NCI-H345 (cell line): ENCODE measurements at places on chromosomes 16 and 17.

DNA sequence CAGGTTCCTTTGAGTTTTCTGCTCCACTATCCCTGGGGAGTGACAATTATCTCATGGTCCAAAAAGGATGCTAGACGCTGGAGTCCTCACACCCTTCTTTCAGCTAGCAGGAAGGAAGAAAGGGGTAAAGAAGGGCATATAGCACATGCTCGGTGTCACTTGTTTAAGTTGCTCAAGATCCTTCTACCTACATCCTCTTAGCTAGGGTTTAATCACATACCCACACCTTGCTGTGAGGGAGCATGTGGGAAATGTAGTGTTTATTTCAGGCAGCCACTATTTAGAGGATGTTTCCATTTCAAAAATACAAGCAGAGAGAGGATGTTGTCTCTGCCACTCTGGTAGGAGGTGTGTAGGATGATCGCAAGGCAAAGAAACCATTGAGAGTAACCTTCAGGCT lies 4.5 kb downstream of the PRKCB start:
- DNase-seq: no peak

DNA sequence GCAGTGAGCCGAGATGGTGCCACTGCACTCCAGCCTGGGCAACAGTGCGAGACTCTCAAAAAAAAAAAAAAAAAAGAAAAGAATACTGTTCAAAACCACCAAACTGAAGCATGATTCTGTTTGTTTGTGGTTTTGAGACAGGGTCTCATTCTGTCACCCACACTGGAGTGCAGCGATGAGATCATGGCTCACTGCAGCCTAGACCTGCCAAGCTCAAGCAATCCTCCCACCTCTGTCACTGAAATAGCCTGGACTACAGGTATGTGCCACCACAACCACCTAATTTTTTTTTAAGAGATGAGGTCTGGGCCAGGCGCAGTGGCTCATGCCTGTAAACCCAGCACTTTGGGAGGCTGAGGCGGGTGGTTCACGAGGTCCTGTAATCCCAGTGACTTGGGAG lies 4.3 kb downstream of the SUMO2 start:
- no peak for DNase-seq

DNA sequence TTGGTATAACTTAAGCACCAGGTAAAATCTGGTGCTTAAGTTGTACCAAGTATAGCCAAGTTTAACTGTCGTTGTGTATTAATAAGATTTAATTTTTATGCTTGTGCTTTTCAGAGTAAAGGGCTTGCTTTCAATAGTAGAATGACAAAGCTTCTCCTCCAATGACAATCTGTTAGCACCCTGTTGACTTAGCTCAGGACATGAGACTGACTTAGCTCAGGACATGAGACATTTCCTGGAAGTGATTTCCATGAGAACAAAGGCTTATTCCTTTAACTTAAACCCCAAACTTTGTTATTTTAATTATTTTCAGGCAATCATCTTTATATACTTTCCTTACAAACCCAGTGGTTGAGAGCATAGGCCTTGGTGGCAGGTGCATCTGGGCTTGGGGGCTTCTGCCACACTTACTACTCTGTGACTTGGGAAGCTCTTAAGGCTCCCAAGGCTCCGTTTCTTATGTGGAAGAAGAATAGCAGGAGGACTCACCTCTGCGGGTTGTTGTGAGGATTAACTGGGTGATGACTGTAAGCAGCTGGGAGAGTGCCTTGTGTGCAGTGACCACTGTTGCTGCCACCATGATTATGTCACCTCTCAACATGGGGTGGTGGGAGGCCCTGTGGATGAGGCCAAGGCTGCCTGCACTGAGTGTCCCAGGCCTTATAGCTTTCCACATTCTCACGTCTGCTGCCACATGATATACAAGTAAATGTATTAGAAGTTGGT lies 59.4 kb upstream of the CMIP start:
- no peak for DNase-seq

- DNase-seq: no peak
These were observed 1.6 kb downstream of the RAB11FIP4 start for GRCh38 chr17:31392856-31393748.

- DNase-seq: no peak
These were observed 109.5 kb upstream of the NLRP1 start for GRCh38 chr17:5693821-5694220.

DNA sequence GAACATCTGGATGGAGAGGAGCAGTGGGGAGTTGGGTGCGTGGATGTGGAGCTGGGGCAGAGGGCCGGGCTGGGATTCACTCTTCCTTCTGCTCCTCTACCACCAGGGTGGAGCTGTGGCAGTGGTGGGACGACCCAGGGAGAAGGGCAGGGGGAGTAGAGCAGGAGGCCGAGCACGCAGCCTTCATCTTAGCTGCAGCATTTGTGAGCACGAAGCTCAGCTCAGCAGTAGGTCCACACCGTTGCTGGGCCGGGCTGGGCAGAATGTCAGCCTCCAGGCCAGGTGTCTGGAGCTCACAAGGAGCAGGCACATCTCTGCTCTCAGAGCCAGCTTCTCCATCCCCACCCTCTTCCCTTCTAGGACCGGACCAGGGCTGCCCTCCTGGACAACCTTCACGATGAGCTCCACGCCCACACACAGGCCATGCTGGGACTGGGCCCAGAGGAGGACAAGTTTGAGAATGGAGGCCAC lies 55.7 kb downstream of the OR1D5 start:
- DNase-seq: no peak

GRCh38 chr17:33982909-33983308 lies 272.2 kb upstream of the CCL2 start:
- no peak for DNase-seq

- DNase-seq: no peak
These were observed 42.1 kb upstream of the BHLHA9 start for GRCh38 chr17:1227917-1228780.

GRCh38 chr17:73695035-73695738 lies 50.9 kb upstream of the SDK2 start:
- DNase-seq: peak; percentile 68

GRCh38 chr16:69326172-69326873 lies 4.1 kb downstream of the PDF start:
- DNase-seq: no peak

GRCh38 chr16:89748076-89748475 lies 26.7 kb downstream of the ZNF276 start:
- no peak for DNase-seq

DNA sequence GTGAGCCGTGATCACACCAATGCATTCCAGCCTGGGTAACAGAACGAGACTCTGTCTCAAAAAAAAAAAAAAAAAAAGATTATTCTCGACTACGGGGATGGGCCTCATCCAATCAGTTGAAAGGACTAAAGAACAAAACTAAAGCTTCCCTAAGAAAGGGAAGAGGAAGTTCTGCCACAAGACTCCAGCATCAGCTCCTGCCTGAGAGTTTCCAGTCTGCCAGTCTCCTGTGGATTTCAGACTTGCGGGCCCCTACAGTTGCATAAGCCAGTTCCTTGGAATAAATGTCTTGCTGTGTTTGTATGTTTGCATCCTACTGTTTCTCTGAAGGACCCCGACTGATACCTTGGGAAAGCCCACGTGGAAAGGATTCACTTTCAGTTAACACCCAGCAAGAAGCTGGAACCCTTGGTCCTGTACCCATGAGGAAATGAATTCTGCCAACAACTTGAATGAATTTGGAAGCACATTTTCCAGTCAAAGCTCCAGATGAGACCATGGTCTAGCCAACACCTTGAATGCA lies 26.3 kb upstream of the FZD2 start:
- no peak for DNase-seq

DNA sequence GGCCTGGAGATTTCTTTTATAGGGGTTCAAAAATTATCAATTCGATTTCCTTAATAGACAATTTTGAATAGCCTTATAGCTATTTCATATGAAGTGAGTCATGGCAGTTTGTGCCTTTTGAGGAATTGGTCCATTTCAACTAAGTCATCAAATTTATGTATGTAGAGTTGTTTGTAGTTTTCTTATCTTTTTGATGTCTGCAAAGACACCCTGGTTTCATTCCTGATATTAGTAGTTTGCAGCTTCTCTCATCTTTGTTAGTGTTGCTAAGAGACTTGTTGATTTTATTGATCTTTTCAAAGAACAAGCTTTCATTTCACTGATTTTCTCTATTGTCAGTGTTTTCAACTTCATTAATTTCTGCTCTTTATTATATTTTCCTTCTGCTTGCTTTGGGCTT lies 44.2 kb downstream of the N4BP1 start:
- no peak for DNase-seq

DNA sequence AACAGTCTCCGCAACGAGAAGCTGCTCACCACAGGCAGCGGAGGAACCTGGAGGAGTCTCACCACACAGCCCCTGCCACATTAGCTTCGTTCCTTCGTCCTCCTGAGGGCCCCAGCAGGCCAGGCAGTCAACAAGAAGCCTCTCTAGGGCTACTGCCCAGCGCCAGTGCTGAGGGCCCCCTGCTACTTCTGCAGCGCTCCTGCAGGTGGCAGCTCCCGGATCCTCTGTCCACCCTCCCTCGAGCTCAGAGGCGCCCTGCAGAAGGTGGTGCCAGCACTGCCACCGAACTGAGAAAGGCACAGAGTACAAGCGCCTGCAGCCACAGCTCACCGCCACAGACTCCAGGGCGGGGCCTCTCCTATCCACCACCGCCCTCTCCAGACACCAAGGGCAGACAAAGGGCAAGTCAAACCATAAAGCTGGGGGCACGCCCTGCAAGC lies 27.3 kb downstream of the KDM8 start:
- DNase-seq: no peak

- DNase-seq: no peak
These were observed 4.3 kb downstream of the CEP131 start for GRCh38 chr17:81218459-81218858.

GRCh38 chr17:68498479-68499326 lies 13.5 kb upstream of the PRKAR1A start:
- no peak for DNase-seq

GRCh38 chr16:70696952-70697593 lies 11.2 kb upstream of the MTSS2 start:
- no peak for DNase-seq

- DNase-seq: no peak
These were observed 40.4 kb upstream of the DNAH17 start for GRCh38 chr17:78617511-78618061.

DNA sequence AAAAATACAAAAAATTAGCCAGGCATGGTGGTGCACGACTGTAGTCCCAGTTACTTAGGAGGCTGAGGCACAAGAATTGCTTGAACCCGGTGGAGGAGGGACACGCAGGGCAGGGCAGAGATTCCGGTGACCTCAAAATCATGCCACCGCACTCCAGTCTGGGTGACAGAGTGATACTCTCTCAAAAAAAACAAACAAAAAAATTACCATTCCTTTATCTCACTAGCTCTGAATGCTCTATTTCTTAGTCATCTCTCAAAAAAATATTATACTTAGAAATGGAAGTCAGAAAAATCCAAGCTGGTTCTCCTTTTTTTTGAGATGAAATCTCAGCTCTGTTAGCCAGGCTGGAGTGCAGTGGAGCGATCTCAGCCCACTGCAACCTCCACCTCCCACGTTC lies 40.8 kb downstream of the SPOP start:
- no peak for DNase-seq

DNA sequence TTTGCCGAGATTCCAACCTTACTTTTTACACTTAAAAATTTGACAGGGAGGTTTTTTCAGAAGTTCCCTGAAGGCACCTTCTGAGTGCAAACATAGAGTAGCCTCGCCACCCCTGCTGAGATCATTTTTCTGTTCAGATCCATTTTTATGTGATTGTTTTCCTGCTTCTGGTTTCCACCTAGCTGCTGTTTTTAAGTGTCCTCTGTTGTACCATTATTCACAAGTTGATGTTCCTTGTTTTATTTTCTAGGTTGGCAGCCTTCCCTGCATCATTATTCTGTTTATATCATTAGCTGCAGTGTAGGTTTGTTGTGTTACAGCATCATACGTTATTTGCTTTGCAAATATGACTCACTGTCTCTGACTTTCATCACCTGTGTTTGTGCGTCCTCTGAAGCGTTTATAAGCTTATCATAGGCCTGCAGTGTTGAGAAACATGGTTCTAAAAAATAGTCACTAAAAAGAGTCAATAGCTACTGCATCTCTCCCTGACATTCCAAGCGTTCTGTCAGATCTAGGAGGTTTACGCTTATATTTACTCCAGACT lies 116.9 kb upstream of the CLEC3A start:
- DNase-seq: peak; percentile 75

- DNase-seq: no peak
These were observed 253.3 kb upstream of the FOXF1 start for GRCh38 chr16:86256995-86257394.

DNA sequence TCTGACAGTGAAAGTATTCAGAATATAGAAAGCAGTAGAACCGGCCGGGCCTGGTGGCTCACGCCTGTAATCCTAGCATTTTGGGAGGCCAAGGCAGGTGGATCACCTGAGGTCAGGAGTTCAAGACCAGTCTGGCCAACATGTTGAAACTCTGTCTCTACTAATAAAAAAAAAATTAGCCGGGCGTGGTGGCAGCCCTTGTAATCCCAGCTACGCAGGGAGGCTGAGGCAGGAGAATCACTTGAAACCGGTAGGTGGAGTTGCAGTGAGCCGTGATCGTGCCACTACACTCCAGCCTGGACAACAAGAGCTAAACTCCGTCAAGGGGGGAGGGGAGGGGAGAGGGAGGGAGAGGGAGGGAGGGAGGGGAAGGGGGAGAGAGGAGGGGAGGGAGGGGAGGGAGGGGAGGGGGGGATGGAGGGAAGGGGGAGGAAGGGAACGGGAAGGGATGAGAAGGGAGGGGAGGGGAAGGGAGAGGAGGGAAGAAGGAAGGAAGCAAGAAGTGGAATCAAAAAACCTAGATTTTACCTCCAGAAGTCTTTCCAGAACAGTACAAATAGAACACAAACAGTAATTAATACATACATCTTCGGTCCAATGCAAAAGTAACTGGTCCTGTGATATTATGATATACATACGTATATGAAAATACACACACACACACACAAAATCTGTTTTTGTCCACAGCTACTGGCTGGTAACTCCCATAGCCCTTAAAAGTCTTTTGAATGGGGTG lies 10.9 kb upstream of the NT5C start:
- DNase-seq: no peak

GRCh38 chr17:13426991-13427390 lies 174.7 kb downstream of the HS3ST3A1 start:
- no peak for DNase-seq

- no peak for DNase-seq
These were observed 19.5 kb downstream of the PLLP start for GRCh38 chr16:57264950-57265371.

DNA sequence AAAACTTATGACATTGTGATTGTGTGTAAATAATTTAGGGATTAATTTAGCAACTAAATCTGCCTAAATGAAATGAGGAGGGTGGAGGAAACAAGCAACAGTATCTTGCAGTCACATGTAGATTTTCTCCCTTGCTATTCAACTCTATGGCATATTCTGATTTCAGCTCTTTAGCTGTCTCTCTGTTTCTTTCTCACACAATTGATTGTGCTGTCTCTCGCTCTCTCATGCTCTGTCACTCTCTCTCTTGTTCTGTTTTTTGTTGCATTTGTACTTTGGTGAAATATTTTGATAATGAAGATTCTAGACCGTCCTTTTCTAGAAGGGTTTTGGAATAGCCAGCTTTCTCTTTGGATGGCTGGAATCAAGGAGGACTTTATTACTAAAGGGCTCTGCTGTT lies 70.6 kb downstream of the BCAS3 start:
- no peak for DNase-seq
